ENCODE measurements at places on chromosomes 12 and 14.
A peak's percentile ranks its signal among the peaks of the same experiment; 100 is the strongest.

DNA sequence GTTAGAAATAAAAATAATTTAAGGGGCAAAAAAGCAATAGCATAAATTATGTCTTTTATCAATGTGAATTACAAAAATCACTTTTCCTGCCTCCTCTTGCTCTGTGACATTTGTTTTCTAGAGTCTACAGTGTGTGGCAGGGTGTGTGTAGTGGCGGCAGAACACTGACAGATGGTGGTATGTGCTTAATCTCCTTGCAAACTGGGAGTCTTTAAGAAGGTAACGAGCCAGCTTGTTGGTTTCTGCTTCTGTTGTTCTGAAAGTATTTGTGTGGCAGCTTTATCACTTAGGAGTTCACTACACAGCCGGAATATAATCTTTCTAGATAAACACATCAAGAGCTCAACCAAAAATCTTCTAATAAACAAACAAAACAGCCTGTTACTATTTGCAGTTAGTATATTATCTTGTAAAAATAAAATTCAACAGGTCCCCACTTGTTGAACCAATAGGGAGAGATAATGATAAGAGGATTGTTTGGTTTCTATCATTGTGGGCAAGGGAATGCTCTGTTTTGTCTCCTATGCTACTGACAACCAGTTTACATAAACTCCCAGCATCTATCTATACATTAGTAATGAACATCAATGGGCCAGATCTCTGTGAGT lies 13.0 kb downstream of the CDKL1 start:
- DNase-seq = no peak

DNA sequence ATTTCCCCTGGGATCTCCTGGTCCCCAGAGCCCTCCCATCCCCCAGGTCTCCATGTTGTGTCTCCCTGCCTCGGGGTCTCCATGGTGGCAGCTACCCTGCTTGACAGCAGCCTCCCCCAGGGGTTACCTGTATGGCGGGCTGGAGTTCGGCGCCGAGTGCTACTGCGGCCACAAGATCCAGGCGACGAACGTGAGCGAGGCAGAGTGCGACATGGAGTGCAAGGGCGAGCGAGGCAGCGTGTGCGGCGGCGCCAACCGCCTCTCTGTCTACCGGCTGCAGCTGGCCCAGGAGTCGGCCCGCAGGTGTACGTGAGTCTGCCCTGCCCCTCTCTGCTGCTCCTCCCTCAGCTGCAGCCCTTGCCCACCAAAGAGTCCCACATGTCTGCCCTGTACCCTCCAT lies 80.9 kb downstream of the WSCD2 start:
- DNase-seq = no peak

GRCh38 chr12:123731596-123731995 lies 19.4 kb downstream of the ATP6V0A2 start:
- no peak for DNase-seq

DNA sequence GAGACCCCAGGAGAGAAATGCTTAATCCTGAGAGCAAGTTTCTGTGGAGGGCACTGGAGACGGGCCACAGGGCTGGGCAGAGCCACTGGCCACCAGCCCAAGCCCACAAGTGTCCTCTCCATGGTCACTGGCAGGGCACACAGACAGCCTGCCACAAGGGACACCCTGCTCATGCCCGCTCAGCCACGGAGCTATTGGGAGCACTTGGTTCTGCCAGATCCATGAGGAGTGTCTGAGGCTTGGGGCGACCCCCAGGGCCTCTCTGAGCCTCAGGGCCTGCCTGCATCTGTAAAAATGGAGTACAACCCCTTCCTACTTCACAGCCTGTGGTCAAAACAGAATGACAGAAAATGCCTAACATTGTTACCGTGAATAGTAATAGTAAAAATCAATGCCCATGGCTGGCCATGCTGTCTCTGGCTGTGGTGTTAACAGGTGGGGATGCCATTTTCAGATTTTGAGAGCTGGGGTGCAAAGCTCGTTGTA lies 3.2 kb downstream of the PGF start:
- DNase-seq = no peak

DNA sequence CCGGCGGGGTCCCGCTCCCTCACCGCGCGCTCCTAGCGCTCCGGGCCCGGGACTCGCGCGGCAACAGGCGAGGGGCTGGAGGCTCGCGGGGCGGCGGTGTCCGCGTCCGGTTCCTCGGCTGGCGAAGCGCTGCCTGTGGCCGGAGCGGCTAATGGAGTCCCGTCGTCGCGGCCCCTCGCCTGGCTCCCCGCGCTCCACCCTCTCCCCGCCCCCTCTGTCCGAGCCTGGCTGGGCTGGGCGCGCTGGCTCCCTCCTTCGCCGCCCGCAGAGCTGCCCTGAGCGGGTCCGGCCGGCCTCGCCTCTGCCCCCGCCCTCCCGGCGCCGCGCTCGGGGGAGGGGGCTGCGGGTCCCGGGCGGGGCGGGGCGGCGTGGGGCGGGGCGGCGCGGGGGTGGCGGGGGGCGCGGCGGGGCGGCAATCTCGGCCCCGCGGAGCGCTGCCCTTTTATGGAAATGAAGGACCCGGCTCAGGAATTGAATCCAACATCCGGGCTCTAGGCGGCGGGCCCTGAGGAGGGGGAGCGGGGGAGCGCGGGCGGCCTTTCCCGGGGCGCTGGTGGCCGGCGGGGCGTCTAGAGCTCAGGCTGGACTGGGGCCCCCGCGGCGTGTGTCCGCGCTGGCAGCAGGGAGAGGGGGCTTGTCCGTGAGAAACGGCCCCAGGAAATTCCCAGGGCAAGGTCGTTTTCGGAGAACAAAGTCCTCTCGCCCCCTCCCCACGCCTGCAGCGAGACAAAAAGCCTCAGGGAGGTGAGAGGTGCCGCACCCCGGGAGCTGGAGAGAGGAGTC lies at the start of gene FERMT2:
Gene FERMT2 (minus strand): TSS at position 153 of the 783 bp plus-strand sequence. CDS start 482 bp downstream, outside the sequence.
- no peak for DNase-seq

DNA sequence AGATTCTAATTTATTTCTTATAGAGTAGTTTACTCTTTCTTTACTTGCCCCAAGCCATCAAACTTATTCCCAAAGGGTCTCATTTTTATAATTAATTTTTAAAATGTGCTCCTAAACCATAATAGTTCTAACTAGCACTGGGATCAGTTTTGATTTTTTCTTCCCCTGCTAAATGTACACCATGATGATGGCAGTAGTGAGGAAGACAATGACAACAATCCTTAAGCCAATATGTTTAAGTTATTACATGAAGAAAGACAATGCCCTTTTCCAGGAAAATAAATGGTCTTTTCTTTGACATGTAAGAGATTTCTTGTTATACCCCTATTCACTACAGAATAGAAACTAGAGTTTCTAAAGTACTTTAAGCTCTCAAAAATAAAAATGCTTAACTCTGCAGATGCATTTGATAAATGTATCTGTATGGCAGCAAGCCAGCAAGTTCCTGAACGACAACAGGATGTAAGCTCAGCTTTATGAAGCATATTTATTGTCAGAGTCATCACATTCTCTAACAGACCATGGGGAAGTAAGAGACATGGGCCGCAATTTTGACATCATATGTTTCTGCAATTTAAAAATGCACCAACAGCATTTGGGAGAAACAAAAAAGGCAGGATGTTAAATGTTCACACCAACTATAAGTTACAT lies 36.0 kb upstream of the SNX6 start:
- DNase-seq = no peak

GRCh38 chr14:31582836-31583452 lies 21.7 kb downstream of the NUBPL start:
- DNase-seq = no peak

DNA sequence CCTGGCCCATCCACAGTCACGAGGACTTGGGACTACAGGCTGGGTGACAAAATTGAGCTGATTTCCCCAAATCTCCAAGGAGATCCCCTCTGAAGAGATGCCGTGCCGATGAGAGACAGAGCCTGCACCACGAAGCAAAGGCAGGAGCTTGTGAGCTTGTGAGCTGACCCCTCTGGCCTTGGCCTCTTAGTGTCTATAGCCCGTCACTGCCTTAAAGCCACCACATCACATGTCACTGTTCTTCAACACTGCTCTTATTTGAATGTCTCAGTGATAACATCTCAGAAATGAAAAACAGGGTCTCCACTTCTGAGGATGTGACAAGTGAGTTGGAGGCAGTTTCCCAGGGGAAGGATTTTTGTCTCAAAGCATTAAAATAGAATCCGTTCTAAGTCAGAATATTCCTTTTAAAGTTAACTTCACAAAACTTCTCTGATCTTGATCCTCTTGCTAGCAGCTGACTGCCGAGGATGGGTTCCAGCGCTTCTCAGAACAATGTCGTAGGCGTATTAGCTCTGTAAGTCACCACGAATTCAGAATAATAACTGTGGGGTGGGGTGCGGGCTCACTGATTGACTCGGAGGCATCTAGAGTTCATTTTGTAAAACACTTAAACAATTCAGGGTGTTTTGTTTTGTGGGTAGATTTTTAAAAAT lies 37.5 kb downstream of the CHST11 start:
- DNase-seq = no peak

DNA sequence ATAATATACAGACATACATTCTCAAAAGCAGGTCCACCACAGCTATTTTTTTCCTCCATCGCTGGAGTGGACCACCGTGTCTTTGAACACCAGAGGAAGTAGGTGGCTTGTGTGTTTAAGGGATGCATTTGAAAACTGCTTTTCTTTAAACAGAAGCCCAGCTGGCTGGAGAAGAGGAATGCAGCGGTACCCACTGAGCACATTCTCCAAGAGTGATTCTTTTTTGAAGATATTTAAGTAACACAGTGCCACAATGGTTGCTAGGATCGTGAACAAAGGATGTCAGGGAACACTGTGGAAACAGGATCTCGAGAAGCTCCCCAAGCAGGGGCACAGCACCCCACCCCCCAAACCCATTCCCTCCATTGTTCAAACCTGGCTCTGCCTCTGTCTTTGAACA lies 286.6 kb upstream of the PWP1 start:
- DNase-seq = no peak

- DNase-seq = peak; percentile 29
Measured at GRCh38 chr12:47744005-47744651, 14.6 kb downstream of the RAPGEF3 start.

- no peak for DNase-seq
Measured at GRCh38 chr14:38309522-38310277, 53.8 kb upstream of the CLEC14A start.

- DNase-seq = no peak
Measured at GRCh38 chr14:52954346-52955214, 3.7 kb upstream of the FERMT2 start.

DNA sequence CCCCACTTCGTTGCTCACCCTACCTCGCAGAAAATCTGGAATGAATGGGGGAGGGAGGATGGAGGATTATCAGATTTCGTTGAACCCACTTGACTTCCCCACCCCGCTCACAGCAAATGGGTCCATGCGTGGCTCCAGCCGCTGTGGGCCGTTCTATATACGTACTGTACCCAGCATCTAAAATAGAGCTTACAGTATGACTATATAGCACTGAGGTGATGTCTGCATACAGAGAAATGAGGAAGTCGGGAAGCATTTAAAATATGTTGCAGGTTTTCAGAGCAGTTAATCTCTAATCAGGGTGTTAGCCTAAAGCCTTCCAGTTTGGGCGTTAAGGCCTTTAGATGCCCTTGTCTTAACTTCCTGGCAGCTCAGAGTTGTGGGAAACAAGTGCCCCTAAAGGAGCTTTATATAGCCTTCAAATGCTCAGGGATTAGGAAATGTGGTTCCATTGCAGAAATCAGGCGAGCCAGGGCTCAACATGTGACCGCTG lies 1.4 kb downstream of the BICDL1 start:
- no peak for DNase-seq

- no peak for DNase-seq
Measured at GRCh38 chr12:57261428-57261865, 10.5 kb upstream of the STAC3 start.

DNA sequence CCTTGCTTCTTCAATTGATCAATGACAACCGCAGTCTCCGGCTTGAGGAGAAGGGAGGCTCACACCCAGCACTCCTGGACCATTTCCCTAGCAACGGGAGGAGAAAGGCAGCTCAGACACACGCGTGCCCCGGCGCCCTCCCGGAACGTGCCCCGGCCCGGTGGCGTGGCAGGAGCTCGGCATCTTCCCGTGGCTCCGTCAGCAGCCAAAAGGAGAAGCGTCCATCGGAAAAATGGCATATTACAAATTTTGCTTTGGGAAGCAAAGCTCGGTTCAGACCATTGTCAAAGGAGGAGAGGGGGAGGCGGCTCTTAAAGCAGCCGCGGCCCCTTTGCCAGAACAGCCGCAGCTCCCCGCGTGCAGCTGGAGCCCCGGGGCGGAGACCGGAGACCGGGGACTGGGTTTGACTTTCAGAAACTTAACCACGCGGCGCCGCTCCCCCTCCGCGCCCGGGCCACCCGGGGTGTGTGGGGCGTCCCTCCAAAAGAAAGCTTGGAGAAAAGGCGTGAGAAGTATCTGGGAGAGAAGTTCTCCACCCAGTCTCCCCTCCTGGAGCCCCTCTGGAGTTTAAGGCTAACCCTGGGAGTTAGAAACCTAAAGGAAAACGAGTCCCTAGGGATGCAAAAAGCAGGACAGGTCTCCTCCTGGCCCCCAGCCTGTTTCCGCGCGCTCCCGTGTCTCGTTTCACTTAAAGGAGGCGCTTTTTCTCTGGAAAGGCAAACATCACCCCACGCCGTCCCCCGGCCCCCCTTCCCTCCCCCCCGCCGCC lies 545 bp downstream of the PPFIA2 start:
- DNase-seq = no peak

DNA sequence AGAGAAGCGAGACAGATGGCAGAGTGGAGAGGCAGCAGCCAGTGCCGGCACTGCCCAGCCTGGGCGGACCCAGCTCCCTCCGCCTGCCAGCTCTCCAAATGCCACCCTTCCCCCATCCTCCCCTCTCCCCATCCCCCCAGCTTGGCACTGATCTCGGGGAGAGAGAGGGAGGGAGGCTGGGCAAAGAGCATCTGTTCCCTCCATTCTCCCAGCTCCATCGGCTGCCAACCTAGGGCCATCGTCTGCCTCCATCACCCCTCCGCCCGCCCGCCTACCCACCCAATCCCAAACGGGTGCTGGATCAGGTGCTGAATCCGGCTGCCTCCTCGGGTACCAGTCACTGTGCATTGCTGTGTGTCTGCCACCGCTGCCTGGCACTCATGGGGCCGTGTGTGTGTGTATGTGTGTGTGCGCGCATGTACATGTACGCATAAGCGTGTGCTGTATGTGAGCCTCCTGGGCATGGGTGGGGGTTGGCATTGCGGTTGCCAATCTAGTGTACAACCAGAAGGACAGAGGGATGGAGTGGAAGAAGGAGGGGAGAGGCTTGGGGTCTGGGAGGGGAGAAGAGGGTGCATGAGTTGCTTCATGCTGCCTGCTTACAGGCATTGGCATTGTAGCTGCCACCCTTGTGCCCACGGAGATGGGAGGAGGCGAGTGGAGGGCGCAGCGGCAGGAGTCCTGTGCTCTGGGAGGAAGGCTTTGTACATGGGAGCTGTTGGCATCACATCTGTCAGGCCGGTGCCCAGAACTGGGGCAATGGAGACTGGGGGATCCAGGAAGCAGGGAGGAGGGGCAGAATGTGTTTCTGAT lies 38.4 kb downstream of the ZFHX2 start:
- no peak for DNase-seq

- no peak for DNase-seq
Measured at GRCh38 chr14:68785534-68786490, 7.1 kb downstream of the ZFP36L1 start.
